ENCODE measurements at places on chromosomes 16 and 17.

DNA sequence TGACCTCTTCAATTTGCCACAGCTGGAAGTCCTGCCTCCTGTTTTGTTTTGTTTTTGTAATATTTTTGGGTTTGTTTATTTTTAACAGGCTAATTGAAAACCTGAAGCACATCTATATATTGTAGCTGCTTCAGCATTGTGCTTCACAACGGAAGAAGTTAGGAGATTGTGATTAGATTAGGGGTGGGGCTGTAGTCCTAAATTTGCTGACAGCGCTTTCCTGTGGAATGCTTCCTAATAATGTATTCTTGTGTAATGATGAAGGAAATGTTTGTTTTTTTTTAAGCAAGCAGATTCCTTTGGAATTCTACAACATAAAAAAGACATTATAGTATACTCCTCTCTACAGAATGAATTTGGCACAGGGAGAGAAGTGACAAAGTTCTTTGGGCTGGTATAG is 70.1 kb downstream of the NLK start:
- no peak for DNase-seq

DNA sequence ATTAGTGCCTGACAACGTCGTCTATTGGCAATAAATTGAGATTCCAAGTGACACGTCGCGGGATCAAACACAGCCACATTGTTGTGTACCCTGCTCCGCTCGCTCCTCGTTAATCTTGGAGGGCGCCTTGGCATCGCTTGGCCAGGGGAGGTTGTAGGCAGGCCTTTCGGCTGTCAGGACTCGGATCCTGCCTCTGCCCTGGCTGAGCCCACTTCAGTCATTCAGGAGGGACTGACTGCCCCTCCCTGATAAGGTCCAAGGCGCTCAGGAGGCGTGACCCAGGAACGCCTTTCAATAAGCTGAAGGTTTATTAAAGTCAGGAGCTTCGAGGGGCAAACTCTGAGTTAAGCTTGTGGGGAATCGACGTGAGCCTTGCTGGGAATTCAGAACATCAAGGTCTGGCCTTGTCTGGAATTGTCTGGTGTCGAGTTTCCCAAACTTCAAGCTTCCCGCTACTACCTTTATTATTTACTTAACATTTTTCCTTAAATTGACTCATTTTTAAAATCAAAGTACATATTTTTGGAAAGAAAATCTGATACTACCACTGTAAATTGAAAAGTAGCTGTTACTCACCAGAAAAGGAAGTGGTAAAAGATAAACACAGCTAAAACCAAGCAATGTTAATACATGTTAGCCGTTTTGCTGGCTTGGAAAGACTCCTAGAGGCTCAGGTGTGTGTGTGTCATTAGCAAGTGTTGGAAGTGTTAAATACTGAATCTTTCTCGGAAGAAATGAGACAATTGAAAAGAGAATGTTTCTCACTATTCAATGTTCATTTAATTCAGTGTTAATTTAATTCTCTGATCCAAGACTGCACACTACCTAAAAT is 5.3 kb upstream of the IRX3 start:
- DNase-seq, result no peak

DNA sequence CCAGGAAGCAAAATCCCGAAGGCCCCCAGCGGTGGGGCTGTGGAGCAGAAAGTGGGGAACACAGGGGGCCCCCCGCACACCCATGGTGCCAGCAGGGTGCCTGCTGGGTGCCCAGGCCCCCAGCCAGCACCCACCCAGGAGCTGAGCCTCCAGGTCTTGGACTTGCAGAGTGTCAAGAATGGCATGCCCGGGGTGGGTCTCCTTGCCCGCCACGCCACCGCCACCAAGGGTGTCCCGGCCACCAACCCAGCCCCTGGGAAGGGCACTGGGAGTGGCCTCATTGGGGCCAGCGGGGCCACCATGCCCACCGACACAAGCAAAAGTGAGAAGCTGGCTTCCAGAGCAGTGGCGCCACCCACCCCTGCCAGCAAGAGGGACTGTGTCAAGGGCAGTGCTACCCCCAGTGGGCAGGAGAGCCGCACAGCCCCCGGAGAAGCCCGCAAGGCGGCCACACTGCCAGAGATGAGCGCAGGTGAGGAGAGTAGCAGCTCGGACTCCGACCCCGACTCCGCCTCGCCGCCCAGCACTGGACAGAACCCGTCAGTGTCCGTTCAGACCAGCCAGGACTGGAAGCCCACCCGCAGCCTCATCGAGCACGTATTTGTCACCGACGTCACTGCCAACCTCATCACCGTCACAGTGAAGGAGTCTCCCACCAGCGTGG is 6.5 kb downstream of the CBX2 start:
- no peak for DNase-seq

- DNase-seq, result no peak
These were observed 11.4 kb upstream of the OR4D1 start for GRCh38 chr17:58136669-58137279.

DNA sequence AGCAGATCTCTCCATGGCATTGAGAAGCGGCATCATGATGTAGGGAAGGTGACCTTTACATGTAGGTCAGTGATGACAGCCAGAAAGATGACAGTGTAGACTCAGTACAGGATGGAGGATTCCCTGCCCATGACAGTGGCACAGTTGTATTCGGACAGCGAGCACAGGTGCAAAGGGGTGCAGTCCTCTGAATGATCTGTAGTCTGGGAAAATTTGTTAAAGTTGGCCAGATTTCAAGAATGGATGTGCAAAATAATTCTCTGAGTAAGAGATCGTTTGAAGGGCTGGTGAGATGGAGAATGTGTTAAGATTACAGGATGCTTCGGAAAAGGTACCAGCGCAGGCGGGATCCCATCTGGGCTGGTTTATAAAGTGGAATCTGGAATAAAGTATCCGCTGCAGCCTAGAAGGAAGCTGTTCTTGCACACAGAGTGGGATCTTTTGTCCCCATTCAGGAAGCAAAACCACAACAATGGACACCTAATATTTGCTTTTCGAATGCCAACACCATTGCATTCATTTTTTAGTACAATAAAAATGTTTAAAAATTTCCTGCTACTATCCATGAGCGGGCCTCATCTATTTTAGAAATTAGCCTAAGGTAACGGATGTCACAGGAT is 101.2 kb downstream of the RPTOR start:
- DNase-seq, result no peak

DNA sequence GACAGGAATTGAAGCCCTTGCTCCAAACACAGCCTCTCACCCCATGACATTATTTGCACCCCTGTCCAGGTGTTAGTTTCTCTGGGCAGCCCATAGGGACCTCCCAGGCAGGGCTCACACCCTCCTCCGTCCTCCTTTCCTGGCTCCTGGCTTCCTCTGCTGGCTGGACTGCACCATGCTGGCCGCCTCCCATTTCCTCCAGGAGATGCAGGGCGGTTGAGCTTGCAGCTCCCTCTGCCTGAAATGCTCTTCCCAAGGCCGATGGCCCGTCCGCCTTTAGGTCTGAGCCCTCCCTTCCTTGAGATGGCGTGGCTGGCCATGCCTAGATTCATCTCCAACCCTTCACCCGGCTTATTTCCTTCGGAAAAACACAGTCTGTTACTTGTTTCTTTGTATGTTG is 334.8 kb downstream of the SNX29 start:
- DNase-seq, result no peak

DNA sequence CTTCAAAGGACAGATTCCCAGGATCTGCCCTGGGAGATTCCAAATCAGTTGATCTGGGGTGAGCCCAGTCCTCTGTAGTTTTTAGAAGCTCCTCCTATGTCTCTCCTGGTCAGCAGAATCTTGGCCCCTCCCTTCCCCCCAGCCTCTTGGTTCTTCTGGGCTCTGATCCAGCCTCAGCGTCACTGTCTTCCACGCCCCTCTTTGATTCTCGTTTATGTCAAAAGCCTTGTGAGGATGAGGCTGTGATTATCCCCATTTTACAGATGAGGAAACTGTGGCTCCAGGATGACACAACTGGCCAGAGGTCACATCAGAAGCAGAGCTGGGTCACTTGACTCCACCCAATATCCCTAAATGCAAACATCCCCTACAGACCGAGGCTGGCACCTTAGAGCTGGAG is 840 bp upstream of the CDH5 start:
- DNase-seq, result no peak

GRCh38 chr17:79053251-79053925 is 21.2 kb upstream of the ENGASE start:
- no peak for DNase-seq

DNA sequence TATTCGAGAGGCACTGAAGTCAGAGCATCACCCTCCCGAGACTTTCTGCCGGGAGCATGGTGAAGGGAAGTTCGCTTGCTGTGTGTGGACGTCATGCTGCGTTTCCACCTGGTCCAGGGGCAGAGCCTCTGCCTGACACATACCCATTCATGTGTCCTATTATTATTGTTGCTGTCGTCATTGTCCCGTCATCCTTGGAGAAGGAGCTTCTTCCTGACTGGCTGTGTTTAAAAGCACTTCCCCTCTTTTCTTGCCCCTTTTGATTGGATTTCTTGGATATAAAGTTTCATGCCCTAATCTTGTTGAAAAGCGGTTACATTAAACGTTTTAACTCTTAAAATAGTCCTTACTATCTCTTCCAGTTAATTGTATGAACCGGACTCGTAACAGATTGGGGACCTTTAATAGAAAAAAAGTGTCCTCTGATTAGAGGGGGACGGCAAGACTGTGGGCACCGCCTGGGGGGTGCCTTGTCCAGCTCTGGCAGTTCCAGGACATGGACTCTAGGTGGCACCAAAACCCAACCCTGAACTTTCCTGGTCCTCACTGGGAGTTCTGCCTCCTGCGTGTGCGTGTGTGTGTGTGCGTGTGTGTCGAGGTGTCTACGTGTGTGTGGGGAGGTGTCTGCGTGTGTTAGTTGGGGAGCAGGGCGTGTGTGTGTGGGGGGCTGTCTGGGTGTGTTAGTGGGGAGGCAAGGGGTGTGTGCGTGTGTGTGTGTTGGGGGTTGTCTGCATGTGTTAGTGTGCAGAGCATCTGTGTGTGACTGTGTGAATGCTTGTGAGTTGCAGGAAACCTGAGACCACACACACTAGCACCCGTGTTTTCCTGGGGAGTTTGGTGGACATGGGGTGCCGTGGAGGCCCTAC is 133.3 kb upstream of the CIBAR2 start:
- no peak for DNase-seq

- DNase-seq, result no peak
These were observed 55.9 kb downstream of the IRX6 start for GRCh38 chr16:55379876-55380390.

DNA sequence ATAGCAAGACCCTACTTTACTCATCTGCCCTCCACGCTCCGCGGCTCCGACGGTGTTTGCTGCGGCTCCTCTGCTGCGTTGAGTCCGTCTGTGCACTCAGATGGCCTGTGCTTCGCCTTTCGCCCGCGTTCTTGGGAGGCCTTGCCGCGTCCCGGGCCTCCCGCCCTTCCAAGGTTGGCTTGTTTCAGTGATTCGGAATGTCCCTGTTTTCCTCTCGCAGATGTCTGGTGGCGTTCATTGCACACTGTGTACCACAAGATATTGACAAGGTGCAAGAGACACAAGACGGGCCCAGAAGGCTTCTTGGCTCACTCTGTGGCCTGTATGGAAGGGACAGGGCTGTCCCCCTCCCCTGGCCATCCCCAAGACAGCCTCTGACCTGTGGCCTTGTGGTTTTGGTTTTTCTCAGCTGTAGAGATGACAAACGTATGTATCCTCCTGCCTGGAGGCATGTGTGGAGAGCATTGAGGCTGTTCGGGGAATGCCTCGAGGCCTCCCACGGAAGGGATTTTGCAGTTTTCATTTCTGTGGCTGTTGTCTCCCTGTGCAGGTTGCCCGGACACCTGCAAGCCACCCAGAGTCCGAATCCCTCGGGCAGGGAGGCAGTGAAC is 15.4 kb downstream of the MGRN1 start:
- no peak for DNase-seq

- DNase-seq, result no peak
These were observed 145.1 kb upstream of the NOG start for GRCh38 chr17:56448371-56448770.

GRCh38 chr16:28492511-28492910 is 637 bp upstream of the CLN3 start:
- DNase-seq, result no peak

DNA sequence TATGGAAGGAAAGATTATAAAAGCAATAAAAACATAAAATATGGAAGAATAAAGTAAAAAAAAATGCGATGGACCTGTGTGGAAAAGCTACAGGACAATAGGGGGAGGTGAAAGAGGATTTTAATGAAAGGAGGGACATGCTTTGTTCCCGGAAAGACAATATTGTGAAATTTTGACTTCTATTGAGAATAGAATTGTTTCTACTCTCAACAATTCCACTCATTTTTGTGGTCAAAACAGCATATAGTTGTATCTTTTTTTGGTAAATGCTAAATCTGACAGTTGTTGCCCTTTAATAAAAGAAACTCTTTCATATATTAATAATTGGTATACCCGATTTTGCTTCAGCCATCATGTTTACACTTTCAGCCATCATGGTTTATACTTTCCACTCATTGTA is 22.9 kb upstream of the APPBP2 start:
- no peak for DNase-seq

GRCh38 chr16:54335230-54335629 is 48.6 kb upstream of the IRX3 start:
- DNase-seq, result no peak

GRCh38 chr17:2057760-2058585 is 3.1 kb downstream of the HIC1 start:
- peak; percentile 21 for DNase-seq

- DNase-seq, result no peak
These were observed 841 bp downstream of the ALOXE3 start for GRCh38 chr17:8117367-8117979.

GRCh38 chr16:49148410-49148809 is 133.2 kb downstream of the CBLN1 start:
- no peak for DNase-seq

GRCh38 chr16:54275956-54276355 is 10.6 kb downstream of the IRX3 start:
- DNase-seq, result no peak

DNA sequence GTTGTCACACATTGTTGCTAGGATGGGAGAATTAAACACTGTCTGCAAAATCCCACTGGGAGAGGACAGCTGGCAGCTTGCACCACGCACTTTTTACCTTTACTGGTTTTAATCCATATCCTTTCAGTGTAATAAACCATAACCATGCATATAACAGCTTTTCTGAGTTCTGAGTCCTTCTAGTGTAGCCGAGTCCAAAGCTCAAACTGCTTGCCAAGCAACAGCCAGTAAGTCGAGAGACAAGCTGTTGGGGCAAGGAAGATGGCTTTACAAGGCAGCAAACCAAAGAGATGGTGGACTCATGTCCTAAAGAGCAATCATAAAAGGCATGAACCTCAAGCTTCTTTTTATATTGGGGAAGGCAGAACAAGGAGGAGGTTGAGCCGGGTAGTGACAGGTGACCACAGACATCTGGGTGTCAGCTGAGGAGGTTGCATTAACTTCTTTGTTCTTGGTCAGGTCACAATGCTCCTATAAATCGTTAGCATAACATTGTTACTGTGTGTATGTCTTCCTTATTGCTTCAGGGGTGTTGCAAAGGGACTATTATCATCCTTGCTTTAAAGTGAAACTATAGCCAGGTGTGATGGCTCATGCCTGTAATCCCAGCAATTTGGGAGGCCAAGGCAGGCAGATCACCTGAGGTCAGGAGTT is 7.3 kb upstream of the CD300H start:
- DNase-seq, result no peak

GRCh38 chr17:48542114-48542656 is 2.7 kb downstream of the HOXB2 start:
- DNase-seq, result peak; percentile 16

GRCh38 chr16:50114357-50115129 is 38.6 kb upstream of the TENT4B start:
- DNase-seq, result no peak

GRCh38 chr17:31573047-31573446 is 181.6 kb downstream of the RAB11FIP4 start:
- no peak for DNase-seq

- DNase-seq, result no peak
These were observed 19.0 kb downstream of the ZFPM1 start for GRCh38 chr16:88472069-88472468.

Measured in activated T-helper 1 cell treated with anti-CD3 and anti-CD28 coated beads, Interleukin-12 subunit alpha, Interleukin-12 subunit beta, Interleukin-2, Interleukin-4 antibody, amounts not matched to agents 30 ng/mL and 10 ng/mL and 1 ng/mL, durations not matched to agents 14 hours and 24 hours and 36 hours (primary cell).